ENCODE measurements at places on chromosomes 13 and 19.

DNA sequence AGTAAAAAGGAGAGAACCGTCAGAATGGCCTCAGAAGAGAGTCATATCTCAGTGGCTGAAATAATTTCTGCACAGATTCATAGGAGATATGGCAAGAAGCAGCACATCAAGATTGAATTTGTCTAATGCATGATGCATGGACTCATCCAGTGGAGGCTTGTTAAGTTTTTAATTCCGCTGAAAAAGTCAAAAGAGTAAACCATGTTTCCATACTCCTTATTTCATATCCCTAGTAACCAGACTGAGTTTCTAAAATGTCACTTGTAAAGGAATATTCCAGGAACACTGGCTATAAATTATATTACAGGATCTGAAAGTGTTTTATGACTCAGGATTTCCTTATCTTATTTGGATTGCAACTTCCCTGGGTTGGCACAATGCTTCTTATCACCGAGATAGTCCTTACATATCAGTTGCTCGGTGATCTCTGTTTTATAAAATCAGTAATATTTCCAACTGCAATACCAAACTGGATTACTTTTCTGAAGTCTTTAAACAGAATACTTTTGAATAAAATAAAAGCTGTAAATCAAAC, 180.2 kb upstream of the TSC22D1 start:
- no peak overlapping the region for H3K27ac ChIP-seq
- no peak for DNase-seq
- H3K4me1 ChIP-seq, result no peaks in the 10 kb centered on the region
- no peaks in the 10 kb centered on the region for H3K27me3 ChIP-seq
- H3K36me3 ChIP-seq, result no peaks in the 10 kb centered on the region

DNA sequence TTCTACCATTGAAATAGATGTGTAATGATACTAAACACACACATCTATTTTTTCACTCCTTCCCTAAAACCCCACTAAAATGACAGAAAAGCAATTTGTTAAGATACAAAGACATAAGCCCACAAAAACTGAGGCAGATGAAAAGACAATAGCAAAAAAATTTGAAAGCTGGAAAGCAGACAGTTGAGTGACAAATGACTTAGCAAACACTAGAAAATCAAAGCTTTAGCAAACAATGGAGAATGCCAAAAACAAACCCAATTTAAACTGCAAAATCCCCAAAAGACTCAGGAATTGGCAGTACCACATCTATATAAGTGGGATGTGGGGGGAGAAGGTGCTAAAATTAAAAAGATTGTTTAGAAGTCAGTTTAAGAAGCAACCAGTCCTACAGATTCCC, 9.5 kb downstream of the TSC22D1 start:
- no peaks in the 10 kb centered on the region for H3K27me3 ChIP-seq
- no peak overlapping the region for H3K27ac ChIP-seq
- no peak for DNase-seq
- no peak overlapping the region for H3K4me3 ChIP-seq

DNA sequence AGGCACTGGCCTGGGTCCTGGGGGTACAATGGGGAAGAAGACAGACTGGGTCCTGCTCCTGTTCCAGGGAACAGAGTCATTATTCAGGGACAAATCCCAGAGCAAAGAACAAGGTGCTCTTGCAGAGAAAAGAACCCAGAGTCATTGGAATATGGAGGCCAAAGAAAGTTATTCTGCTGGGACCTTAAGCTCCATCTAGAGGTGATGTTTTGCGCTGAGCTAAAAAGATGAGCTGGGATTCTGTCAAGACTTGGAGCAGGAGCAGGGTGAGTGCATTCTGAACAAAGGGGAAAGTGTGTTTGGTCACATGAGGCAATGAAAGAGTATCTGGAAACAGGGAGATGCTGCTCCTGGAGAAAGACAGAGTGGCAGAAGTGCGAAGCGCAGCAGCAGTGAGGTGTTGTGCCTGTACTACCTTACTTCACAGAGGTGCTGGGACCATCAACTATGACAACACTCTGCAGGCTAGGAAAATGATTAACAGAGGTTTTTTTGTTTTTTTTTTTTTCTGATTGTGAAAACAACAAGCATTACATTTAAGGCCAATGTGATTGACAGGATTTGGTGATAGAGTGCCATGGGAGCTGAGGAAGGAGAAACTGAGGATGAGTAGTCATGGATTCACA, 95.3 kb upstream of the TNFSF11 start:
- no peaks in the 10 kb centered on the region for H3K27me3 ChIP-seq
- no peak overlapping the region for H3K27ac ChIP-seq
- H3K4me1 ChIP-seq, result peaks cover 9% of the 10 kb centered on the region
- no peak overlapping the region for H3K4me3 ChIP-seq
- DNase-seq, result peak; percentile 55

DNA sequence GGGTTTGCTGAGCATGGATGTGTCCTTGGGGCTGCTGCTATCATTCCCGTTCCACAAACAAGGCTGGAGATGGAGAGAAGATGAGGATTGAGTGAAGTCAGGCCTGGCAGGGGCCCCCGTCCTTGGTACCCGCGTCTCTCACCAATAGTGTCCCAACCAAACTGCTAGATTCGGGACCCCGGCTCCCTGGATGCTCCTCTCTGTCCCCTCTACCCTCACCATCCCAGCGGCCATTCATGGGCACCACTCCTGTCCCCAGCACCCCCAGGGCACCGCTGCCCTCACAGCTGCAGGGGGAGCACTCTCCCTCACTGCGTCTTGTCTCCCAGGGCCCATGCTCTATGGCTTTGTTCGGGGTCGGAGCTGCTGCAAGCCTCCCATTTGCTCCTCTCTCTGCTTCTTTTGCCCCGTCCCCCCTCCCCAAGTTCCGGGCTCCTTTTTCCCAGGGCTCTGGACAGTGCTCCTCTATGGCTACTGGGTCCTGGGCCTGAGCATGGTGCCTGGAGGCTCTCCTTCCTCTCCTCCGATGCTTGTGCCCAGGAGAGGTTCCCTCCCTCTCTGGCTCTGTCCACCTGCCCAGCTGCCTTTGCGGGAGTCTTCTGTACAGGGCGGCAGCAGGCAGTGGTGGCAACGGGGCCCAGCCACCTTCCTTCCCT, 219.5 kb downstream of the TEX29 start:
- H3K4me3 ChIP-seq, result no peak overlapping the region
- no peak overlapping the region for H3K27ac ChIP-seq
- H3K36me3 ChIP-seq, result no peaks in the 10 kb centered on the region
- H3K4me1 ChIP-seq, result no peaks in the 10 kb centered on the region

- no peak overlapping the region for H3K4me3 ChIP-seq
- DNase-seq, result no peak
- no peak overlapping the region for H3K27ac ChIP-seq
- no peaks in the 10 kb centered on the region for H3K4me1 ChIP-seq
- no peaks in the 10 kb centered on the region for H3K27me3 ChIP-seq
These were observed 107.7 kb downstream of the RAB20 start for GRCh38 chr13:110453797-110454196.

- H3K27ac ChIP-seq, result no peak overlapping the region
- H3K4me1 ChIP-seq, result no peaks in the 10 kb centered on the region
- no peaks in the 10 kb centered on the region for H3K36me3 ChIP-seq
- no peaks in the 10 kb centered on the region for H3K27me3 ChIP-seq
- H3K4me3 ChIP-seq, result no peak overlapping the region
These were observed 182.0 kb upstream of the SERP2 start for GRCh38 chr13:44191504-44192171.

- H3K4me1 ChIP-seq, result no peaks in the 10 kb centered on the region
- no peak for DNase-seq
- H3K36me3 ChIP-seq, result peaks cover 3% of the 10 kb centered on the region
- no peak overlapping the region for H3K4me3 ChIP-seq
These were observed 49.6 kb downstream of the MYO9B start for GRCh38 chr19:17125062-17125727.
